ENCODE measurements at places on chromosomes 16 and 17.

DNA sequence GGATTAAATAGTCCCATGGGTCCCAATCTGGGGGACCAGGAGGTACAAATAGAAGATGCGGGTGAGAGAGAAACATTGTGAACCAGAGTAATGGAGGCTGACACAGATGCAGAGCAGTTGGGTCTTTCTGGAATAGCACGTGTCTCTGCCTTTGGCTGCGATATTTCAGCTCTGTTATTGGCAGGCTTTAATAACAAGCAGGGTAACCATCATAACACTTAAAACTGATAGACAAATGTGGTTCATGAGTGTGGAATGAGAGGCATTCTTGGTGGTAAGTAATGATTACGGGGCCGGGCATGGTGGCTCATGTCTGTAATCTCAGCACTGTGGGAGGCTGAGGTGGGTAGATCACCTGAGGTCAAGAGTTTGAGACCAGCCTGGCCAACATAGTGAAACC lies 110.3 kb downstream of the SNX29 start:
- no peak for DNase-seq

DNA sequence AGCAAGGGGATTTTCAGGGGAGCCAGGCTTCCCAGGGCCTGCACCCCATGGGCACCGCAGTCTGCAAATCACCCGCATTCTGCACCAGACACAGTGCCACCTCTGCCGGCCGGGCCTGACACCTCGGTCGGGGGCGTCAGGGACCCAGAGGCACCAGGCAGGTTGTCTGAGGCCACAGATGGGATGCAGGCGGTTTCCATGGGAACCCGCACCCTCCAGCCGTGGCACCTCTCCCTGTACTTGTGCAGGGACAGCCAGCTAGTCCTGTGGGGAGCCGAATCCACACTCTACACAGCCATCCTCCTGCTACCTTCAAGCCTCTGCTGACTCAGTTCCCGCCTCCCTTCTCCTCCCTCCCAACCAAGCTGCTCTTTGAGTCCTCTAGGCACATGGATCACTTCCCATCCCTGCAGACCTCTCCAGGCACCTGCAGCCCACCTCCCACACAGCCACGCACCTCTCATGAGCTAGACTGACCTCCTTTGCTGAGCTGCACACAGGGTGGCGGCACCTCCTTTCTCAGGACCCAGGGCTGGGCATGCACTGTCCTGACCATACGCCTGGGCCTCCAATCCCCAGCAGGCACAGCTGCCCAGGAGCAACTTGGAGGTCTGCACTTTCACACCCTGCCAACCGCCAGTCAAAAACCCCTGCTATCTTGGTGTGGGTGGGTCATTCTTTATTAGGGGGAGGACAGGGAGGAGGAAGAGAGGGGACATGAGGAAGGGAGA lies 119.5 kb downstream of the C16orf78 start:
- DNase-seq: no peak

GRCh38 chr17:52026075-52026474 lies 132.4 kb downstream of the CA10 start:
- no peak for DNase-seq

DNA sequence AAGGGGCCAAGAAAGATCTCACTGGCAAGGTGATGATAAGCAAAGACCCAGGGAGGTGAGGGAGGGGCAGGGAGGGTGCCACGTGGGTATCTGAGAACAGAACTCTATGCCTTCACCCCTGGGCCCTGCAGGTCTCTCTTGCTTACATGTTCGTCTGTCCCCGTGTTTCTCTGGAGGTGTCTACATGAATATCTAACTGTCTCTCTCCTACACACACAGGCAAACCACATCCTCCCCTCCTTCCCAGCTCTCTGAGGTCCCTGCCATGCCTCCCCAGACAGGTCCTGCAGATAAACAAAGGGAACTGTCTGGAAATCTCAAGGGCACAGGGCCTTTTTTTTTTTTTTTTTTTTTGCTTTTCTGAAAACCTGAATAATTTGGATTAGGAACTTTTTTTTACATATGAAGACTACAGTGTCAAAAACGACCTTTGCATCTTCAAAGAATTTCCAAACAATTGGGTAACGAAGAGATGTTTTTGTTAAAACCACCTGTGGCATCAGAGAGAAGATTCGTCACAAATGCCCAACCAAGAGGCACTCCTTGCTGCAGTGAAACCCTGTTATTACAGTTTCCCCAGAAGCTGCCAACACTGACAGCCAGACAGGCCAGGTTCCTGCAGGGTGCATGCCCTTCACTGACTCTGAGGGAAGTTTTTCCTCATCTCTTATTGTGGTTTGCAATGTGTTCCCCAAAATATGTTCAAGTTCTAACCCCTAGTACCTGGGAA lies 17.8 kb downstream of the PLLP start:
- DNase-seq: no peak

GRCh38 chr16:30875871-30876801 lies 17.7 kb downstream of the BCL7C start:
- peak; percentile 62 for DNase-seq

GRCh38 chr17:63537991-63538692 lies 12.1 kb upstream of the DCAF7 start:
- DNase-seq: no peak

DNA sequence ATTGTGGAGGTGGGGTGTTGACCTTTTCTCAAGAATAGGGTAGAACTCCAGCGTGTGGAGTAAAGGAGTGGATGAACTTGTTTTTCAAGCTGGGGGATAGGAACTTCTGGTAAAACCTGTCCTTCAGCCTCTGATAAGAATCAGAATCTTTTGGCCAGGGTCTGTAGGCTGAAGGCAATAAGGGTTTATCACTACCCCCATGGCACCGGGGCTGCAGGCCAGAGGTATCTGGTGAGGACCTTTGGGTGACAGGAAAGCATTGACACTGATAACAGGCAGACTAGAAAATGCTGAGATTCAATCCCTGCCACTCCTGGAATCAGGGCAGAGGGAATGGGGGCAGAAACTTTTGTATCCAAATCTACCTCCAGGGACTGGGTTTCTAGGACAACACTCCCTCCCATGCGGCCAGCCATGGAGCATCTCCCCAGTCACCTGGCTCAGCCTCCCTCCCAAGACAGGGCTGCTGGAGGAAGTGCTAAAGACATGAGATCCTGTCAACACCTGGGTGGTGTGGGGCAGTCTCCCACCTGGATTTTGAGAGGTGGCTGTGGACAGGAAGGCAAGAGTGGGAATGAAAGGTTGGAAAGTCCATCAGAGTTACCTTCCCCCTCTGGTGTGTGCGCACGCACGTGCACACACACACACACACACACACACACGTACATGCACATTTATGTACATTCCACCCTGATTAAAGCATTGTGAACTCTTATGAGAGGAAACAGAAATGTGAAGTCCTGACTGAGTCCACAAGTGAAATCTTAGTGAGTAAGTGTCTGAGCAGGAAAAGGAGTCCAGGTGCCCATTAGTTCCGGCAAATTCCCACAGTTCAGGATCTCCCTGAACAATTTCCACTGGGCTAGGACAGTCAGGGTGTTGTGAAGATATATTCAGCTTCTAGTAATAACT lies 53.1 kb upstream of the MARCHF10 start:
- no peak for DNase-seq

- DNase-seq: no peak
Observed at GRCh38 chr16:30901201-30902028, 5.0 kb downstream of the CTF1 start.

DNA sequence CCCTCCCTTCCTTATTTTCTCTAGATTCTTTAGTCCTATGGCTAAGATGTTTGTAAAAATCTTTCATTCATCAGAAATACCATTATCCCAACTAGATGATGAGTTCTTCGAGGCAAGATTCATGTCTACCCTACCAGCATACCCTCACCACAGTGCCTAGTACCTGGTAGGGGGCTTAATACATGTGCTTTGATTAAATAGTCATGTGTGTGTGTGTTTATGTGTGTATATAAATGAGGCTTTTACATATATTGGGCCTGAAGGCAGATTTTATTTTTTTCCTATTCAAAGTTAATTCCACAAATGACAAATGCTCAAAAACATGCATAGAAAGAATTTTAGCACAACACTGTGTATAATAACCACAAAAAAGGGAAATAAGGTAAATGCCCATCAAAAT lies 193.0 kb upstream of the IRX3 start:
- DNase-seq: no peak

DNA sequence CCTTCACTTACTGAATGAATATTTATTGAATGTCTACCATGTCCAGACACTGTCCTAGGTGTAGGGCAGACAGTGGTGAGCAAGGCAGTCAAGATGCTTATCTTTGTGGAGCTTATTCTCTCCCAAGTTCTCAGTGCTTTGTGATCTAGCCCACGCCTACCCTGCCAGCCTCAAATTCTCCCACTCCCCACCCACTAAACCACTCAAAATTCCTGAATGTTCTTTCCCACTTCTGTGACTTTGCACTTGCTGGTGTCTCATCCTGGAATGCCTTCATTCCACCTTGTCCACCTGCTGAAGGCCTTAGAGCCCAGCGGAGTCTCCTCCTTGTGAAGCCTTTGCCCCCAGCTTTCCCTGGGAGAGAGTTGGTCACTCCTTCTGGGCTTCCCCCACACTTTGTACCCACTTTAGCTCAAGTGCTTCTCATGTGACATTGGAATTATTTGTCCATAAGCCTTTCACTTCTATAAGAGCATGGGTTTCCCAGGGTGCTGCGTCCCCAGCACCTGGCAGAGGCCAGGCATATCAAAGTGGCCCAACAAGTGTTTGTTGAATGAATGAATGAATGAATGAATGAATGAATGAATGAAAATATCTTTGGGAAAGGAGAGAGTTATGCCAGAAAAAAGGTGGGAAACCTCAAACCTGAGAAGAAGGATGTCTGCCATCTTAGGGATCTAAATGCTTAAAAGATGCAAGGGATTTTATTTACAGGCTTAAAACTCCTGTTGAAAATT lies 23.0 kb downstream of the CCDC182 start:
- no peak for DNase-seq

- no peak for DNase-seq
Observed at GRCh38 chr16:24140730-24141129, 115.4 kb upstream of the CACNG3 start.

- DNase-seq: peak; percentile 99
Observed at GRCh38 chr17:78140169-78141051, 5.8 kb upstream of the C17orf99 start.

- DNase-seq: no peak
Observed at GRCh38 chr17:82389379-82389778, 17.8 kb downstream of the UTS2R start.

- no peak for DNase-seq
Observed at GRCh38 chr17:7019839-7020519, 2.9 kb upstream of the BCL6B start.

- DNase-seq: no peak
Observed at GRCh38 chr17:80388175-80388574, 26.8 kb upstream of the ENDOV start.

DNA sequence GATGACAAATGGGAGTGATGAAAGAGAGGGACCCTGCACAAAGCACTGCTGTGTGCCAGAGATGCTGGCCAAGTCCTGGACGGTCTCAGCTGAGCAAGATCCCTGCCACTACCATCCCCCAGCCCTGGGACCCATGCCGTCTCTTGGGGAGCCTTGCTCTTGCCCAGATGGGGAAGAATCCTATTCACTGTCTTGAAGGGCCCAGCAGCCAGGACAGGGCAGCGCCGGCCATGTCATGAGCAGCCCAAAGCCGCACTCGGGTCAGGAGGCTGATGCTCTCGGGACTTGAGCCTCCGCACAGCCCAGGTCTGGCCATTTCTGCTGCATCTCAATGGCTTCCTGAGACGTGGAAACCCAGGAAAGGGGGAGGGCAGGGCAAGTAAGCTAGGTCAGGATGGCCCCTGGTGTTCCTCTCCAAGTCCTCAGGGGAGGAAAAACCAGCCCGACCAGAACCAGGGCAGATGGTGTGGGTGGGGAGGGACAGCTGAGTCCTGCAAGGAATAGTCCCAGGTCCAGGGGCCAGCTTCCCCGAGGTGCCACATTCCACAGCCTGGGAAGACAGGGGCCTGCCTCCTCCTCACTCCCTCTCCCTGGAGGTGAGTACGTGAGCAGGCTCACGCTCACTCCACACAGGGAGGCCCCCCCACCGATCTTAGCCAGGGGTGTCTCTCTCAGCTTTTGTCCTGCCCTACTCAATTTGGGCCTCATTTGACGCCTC lies 7.8 kb upstream of the KRT19 start:
- no peak for DNase-seq

- no peak for DNase-seq
Observed at GRCh38 chr17:10663231-10663630, 6.1 kb upstream of the MYH3 start.

GRCh38 chr16:76518781-76519180 lies 241.6 kb downstream of the CNTNAP4 start:
- no peak for DNase-seq

DNA sequence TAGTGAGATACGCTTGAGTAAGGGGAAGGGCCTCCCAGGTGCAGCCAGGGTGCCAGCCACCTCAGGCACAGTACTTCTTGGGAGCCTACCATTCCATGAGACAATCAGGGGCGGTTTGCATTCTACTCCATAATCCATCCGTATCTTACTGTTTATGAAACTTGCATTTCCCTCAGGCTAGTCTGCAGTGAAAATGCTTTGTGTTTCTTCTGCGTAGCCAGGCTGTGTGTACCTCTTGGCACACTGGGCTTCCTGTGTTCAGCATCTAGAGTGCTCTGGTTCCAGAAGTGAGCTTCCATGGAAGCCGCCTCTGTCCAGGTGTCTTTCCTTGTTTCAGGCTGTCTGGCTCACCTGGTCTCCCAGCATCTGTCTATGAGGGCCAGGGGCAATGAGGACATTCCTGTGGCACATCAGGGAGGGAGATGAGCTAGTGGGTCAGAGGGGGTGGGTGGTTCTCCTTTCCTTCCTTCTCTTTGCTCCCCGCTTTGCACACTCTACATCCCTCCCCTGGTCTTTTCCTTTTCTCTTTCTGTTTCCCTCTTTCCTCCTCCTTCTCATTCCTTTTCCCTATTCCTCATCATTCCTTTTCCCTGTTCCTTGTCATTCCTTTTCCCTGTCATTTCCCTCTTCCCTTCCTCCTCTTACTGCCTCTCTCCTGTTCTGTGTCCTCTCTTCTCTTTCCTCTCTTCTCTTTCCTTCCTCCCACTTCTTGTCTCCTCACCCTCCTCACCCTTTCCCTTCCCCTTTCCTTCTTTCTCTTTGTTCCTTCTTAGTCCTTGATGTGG lies 386.5 kb downstream of the CPPED1 start:
- DNase-seq: no peak

DNA sequence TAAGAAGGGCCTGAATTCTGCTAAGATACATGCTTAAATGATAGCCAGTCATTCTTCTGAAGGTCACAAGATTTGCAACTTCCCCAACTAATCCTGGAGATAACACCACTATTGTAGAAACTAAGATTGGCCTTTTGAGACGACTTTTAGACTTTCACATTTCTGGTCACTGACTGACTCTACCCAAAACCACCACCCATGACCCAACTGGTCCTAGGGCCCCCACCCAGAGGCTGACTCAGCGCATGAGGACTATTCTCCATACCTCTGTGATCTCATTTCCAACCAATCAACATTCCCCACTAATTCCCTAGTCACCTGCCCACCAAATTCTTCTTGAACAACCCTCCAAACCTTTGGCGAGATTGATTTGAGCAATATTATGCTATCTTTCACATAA lies 1299.0 kb downstream of the CDH11 start:
- DNase-seq: no peak

- no peak for DNase-seq
Observed at GRCh38 chr16:10558746-10559641, 21.4 kb downstream of the EMP2 start.

GRCh38 chr16:86570558-86571529 lies 4.2 kb downstream of the FOXC2 start:
- no peak for DNase-seq

Data from activated CD4-positive, alpha-beta T cell treated with anti-CD3 and anti-CD28 coated beads, Interleukin-2, Interleukin-4, amounts not matched to agents 100 ng/mL and 50 ng/mL, durations not matched to agents 16 hours and 8 hours (primary cell).